ENCODE measurements at places on chromosomes 7 and 10.

DNA sequence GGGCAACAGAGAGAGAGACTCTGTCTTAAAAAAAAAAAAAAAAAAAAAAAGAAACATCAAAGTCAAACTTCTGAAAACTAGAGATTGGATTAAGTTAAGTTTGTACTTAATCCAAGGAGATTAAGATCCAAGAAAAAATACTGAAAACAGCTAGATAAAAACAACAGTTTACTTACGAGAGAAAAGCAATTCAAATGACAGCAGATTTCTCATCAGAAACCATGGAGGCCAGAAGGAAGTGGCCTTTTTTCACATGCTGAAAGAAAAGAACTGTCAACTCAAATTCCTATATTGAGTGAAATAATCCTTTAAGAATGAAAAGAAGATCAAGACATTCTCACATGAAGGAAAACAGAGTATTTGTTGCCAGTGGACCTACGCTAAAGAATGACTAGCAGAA is 5.4 kb upstream of the CCDC71L start:
- no peak for DNase-seq

DNA sequence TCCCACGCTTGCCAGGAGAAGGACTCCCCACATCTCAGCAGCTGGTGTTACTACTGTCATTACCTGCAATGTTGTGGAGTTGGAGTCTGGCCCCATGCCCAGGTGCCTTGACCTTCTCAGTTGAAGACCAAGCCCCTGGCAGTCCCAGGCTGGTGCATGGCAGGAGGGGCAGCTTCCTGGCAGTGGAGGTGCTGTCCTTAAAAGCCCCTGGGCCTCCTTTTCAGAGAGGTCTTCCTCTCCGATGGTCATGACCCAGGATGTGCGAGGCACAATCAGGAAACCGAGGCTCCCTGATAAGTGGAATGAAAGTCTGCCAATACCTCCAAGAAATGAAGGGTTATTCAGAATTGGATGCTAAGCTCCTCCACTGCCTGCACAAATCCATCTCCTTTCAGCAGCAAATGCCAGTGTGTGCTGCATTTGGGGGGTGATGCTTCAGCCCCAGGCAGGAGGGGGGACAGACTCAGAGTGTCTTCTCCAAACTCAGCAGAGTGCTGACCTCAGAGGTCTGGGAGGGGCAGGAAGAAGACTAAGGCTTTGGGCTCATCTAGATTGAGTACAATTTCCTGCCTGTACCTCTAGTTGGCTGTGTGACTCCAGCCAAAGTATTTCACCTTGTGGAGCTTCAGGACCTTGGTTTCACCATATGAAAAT is 97.0 kb upstream of the DDC start:
- DNase-seq, result no peak

DNA sequence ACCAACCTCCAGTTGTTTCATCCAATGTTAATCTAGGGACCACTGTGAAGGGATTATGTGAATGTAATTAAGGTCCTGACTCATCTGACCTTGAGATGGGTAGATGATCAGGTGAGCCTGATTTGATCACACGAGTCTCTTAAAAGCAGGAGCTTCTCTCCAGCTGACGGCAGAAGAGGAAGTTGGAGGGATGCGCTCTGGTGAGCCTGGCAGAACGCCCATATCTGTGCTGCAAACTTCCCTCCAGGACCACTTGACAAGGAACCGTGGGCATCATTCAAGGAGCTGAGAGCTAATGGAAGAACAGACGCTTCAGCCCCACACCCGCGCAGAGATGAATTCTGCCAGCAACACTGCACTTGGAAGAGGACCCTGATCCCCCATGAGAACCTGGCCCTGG is 642.4 kb downstream of the TNS3 start:
- no peak for DNase-seq

- DNase-seq, result no peak
These were observed 3.6 kb upstream of the JAKMIP3 start for GRCh38 chr10:132062116-132062515.

DNA sequence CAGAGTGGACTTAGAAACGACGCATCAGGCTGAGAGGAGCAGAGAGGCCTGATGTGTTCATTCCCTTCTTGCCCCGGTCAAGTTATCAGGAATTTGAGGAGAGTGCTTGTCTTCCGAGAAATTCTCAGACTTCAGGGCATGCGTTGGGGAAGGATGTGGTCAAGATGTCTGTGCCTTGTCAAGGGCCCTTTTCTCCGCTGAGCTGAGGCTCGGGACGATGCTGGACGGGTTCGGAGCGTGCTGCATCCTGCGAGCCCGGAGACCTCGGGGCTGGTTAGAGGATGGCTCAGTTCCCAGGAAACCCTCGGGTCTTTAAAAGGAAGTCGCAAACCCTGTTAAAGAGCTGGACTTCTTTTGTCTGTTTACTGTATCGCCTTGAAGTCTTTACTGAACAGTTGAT is 325.4 kb downstream of the ADARB2 start:
- DNase-seq, result no peak

- no peak for DNase-seq
These were observed 144.0 kb downstream of the RPS24 start for GRCh38 chr10:78177491-78178185.

GRCh38 chr10:43402176-43402575 is 6.8 kb downstream of the HNRNPF start:
- no peak for DNase-seq

DNA sequence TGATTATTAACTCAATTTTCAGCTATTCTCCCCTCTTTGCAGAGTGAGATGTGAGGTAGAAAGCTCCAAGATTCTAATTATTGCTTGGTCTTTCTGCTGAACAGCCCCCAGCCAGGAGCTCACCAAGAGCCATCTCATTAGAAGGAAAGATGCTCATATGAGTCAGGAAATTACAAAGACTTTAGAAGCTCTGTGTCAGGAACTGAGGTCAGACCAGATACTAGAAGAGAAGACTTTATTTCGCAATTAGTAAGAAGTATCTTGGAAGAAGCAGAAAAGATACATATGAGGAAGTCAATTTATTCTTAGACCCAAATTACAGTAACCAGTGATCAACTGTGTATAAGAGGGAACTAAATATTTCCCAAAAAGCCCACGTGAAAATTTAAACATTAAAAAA is 626.9 kb downstream of the ZWINT start:
- no peak for DNase-seq

DNA sequence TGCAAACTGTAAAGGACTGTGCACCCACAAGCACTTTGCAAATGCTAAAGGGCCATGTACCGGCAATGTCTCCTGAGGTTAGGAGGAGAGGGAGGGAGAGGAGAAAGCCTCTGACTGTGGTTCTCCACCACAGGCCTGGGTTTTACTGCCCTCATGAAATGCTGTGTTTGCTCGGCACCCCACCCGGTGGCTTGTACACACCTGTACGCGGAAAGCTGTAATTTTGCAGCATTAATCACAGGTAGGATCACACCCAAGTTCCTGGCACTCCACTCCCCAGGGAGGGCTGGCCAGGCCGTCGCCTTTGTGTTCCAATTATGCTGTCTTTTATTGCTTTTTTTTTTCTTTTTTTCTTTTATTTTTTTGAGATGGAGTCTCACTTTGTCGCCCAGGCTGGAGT is 78.5 kb upstream of the MYL10 start:
- no peak for DNase-seq
